ENCODE measurements at places on chromosomes 6 and 20. TPM values are rescaled to one million over a fixed set of nuclear protein-coding genes. Genes with fewer than 3 reads are reported as not detected.

DNA sequence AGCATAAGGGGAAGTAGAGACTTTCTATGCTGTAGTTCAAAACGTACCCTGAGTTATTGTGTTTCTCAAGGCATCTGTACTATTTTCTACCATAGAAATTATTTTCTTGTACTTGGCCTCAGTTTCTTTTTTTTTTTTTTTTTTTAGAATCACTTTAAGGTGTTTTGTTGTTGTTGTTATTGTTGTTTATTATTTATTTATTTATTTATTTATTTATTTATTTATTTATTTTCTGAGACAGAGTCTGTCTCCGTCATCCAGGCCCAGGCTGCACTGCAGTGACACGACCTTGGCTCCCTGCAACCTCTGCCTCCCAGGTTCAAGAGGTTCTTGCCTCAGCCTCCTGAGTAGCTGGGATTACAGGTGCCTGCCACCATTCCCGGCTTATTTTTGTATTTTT is 179.1 kb downstream of the GRIK2 start:
- no peak for DNase-seq

The PRSS35 gene
- 0.10 TPM for total RNA-seq

DNA sequence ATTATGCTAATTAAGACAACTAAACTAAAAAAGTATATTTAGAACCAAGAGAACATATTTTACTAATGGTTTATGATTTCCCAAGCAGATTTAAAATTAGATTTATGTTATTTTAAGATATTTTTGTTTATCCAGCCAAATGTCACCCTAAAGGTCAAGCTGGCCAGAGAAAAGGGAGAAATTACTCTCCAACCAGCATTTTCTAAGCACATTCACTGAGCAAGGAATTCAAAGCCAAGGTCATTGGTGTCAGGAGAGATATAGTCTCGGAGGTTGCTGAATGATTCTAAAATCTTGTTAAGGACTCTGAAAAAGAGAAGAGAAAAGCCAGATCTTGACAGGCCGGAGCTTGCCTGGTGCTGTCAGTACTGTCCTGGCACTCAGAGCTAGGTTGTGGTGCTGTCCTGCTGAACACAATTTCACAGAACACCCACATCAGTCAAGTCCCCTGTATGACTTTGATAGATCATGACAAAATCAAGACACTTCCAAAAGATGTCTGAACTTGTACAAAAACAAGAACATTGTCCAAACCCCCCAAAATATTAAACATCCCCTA is 222.3 kb upstream of the SMLR1 start:
- no peak for DNase-seq

- no peak for DNase-seq
Observed at GRCh38 chr20:10474606-10475184, 39.6 kb downstream of the SLX4IP start.

DNA sequence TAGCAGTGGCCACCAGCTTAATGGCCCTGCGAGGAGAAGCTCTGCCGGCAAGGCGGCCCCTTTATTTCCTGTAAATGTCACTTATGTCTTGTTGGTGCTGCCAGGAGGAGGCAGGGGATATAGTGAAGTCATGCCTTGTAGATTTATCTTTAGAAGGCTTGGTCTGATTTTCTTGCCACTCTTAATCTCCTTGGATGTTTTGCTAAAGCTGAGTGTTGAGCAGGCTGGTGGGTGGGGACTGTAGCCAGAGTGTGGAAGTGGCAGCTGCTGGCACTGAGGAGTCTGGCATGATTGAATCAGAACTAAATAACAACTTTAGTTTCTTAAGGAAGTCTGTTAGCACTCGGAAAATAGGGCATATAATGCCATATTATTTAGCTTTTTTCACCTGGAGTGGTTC is 77.9 kb downstream of the PHF20 start:
- DNase-seq = no peak

The MOG gene
- not detected for total RNA-seq

DNA sequence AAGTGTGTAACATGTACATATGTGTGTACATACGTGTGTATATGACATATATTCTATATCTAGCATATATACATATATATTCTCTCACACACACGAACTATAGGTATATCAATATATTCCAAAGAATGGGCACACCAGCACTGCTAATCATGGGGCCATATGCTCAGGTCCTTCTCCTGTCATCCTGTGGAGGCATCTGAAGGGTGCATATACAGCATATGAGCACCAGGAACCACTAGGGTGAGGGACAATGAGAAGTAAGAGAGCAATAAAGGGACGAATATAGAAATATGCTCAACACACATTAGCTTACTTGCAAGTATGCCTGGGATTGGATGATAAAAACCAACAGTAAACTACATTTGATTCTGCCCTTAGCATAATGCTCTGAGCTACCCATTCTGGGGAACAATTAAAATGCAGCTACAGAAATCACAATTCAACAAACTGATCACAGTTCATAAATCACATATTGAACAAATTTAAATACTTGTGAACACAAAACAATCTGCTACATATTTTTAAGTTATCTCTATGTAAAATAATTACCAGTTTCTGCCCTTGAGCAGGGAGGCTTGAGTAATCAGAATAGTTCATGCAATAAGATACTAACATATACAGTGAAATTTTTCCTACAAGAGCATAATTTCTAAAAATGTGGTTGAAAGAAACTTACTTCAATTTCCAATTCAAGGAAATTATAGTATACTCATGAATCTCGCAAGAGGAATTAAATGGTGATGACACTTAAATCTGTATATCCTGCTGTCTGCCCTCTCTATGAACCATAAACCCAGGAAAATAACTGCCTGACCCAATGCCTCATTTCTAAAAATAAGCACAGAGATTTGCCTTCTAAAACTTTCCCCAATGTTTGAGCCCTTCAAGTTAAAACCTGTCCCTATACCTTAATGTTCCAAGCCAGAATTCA is 272.2 kb upstream of the THEMIS start:
- DNase-seq = no peak

GRCh38 chr20:17295151-17295726 is 68.4 kb downstream of the PCSK2 start:
- DNase-seq = no peak

DNA sequence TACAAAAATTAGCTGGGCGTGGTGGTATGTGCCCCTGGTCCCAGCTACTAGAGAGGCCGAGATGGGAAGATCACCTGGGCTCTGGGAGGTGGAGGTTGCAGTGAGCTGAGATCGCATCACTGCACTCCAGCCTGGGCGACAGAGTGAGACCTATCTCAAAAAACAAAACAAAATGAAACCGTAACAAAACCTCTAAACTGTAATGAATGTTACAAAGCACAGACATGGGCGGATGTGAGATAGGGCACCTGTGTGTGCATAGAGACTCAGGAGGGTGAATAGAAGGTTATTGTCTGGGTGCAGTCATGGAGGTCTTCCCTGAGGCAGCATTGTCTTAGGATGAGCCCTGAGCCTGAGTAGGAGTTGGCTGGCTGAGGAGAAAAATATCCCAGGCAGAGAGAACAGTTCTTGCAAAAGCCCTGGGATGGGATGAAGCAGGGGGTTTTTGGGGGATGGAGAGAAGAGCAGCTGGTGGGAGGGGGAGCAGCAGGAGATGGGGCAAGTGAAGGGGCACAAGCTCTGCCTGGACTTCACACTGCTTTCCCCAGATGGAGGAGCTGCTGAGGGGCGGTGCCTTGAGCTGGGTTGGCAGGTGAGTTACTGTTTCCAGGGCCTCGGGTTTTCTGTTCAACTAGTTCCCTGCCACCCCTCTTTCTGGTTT is 5.2 kb downstream of the BCAS4 start:
- no peak for DNase-seq

DNA sequence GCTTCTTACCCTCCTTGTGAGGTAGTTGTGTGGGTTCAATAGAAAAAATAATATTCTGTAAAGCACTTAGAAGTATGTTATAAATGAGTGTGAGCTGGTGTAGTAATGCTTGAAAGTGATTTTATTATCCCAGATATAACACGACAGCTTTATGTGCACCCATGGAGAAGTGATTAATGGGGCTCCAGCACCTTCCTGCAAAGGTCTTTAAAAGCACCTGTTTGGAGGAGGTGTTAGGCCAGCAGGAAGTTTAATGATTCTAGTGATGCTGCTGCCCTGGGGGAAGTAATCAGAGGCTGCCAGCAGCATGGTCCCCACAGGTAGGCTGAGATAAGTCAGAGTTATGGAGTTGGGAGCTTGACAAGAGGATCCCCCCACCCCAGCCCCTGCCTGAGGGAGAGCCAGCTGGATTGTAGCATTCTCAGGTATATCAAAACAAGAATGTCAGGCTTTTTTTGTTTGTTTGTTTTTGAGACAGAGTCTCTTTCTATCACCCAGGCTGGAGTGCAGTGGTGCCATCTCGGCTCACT is 166.3 kb downstream of the PHACTR1 start:
- no peak for DNase-seq

DNA sequence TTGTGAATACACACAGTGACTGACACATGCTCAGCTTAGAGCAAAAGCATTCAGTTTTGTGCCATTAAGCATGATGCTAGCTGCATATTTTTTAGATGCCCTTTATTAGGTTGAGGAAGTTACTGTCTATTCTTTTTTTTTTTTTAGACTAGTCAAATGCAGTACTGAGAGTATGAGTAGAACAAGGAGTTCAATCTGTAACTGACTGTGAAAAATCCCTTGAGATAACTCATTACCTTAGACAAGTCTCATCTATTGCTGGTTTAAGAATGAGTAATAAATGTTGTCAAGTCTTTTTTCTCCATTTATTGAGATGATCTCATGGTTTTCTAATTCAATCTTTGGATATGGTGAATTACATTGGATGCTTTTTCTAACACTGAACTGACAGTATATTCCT is 23.2 kb downstream of the AHI1 start:
- no peak for DNase-seq

GRCh38 chr6:30615219-30615957 is 1.7 kb downstream of the PPP1R10 start:
- DNase-seq = no peak

The TOX2 gene
- total RNA-seq = 85.4 TPM

GRCh38 chr6:28816909-28817807 is 106.6 kb downstream of the TRIM27 start:
- peak; percentile 96 for DNase-seq

DNA sequence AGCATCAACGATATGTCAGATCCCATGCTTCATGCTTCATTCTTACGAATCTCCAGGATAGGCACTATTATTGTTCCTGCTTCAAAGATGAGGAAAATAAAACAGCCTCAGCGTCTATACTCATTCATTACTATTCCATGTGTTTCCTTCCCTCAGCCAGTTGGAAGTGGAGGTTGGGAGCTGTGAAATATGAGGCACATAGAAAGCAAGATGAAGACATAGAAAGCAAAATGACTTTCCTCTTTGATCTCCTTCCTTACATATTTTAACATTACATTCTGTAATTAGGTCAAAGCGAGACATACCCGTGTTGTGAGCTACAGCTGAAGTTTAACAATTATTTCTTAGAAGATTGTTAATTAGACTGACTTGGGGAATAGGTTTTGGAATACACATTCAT is 125.4 kb downstream of the FYN start:
- DNase-seq = no peak

DNA sequence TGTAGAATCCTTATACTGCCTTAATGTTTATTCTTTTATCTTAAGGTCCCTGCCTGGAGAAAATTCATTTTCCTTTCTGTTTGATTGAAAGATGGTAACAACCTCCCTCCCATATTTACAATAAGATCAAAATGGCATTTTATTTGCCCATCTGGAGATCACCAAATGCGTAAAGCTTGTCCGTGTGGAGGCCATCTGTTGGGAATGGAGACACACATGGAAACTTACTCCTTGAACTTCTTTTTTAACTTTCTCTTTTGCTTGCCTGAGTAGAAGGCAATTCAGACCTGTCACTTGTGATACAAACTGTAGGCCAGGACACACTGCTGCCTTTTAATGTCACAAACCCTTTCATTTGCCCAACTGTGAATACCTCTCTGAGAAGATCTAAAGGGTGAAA is 144.8 kb upstream of the CEP162 start:
- DNase-seq = no peak

- DNase-seq = no peak
Observed at GRCh38 chr6:37807656-37808055, 11.9 kb upstream of the ZFAND3 start.

Data from Panc1 (cell line).